ENCODE measurements at places on chromosomes 4 and X. TPM values are rescaled to one million over a fixed set of nuclear protein-coding genes. Genes with fewer than 3 reads are reported as not detected.

GRCh38 chrX:133999031-133999705, 13.8 kb upstream of the GPC3 start:
- H3K27ac ChIP-seq: peak overlapping the region; percentile 87
- peak; percentile 81 for DNase-seq
- peaks cover 32% of the 10 kb centered on the region for H3K4me1 ChIP-seq
- no peaks in the 10 kb centered on the region for H3K27me3 ChIP-seq
- no peak overlapping the region for H3K4me3 ChIP-seq

Gene PRRG3
- 5.6 TPM for polyA plus RNA-seq

GRCh38 chrX:140297273-140297672, 207.6 kb downstream of the SOX3 start:
- H3K27ac ChIP-seq: no peak overlapping the region
- DNase-seq: no peak
- H3K27me3 ChIP-seq: no peaks in the 10 kb centered on the region
- H3K4me3 ChIP-seq: no peak overlapping the region
- no peaks in the 10 kb centered on the region for H3K4me1 ChIP-seq

- H3K36me3 ChIP-seq: no peaks in the 10 kb centered on the region
- no peaks in the 10 kb centered on the region for H3K4me1 ChIP-seq
- no peak for DNase-seq
- H3K27ac ChIP-seq: no peak overlapping the region
Observed at GRCh38 chrX:53122013-53122412, 28.1 kb downstream of the KANTR start.

Gene PROM1
- polyA plus RNA-seq: 1.3 TPM

DNA sequence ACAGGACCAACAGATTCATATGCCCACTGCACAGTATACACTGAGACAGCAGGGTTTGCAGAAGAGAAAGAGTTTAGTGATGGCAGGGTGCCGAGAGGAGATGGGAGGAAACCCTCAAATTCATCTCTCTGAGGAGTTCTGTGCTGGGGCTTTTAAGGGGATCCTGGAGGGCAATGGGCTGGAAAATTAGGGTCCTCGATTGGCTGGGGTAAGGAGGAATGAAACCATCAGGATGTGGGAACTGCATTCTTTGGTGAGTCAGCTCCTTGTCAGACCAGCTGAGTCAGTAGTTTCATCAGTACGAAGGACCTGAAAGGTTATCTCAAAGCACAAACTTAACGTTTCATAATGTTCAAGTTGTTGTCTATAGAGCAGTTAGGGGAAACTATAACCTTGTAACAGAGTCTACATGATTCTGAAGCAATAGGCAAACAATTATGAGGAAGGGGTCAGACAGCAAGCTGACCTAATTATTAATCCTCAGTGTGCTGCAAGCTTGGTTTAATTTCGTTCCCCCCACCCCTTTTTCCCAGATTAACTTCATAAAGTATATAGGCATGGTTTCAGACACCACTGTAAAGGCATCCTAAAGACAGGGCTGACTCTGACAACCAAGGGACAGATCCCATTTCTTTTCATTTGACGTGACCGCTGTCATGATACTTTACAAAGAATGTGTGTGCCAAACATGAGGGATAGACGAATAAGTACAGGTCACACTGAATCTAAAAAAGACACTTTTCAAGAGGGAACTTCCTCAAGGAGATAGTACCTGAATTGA, 1.5 kb upstream of the MSMO1 start:
- no peaks in the 10 kb centered on the region for H3K36me3 ChIP-seq
- peaks cover 14% of the 10 kb centered on the region for H3K4me1 ChIP-seq
- H3K27me3 ChIP-seq: no peaks in the 10 kb centered on the region
- no peak for DNase-seq

Gene TRO
- polyA plus RNA-seq: 125 TPM

Gene BST1
- 0.24 TPM for polyA plus RNA-seq

- H3K36me3 ChIP-seq: no peaks in the 10 kb centered on the region
- no peak overlapping the region for H3K27ac ChIP-seq
- no peaks in the 10 kb centered on the region for H3K4me1 ChIP-seq
- no peaks in the 10 kb centered on the region for H3K27me3 ChIP-seq
Observed at GRCh38 chr4:38983787-38984598, 48.2 kb downstream of the TMEM156 start.

Measured in cardiac muscle cell (in vitro differentiated cells and primary cell).